ENCODE measurements at places on chromosomes 1 and 21. TPM values are rescaled to one million over a fixed set of nuclear protein-coding genes. Genes with fewer than 3 reads are reported as not detected.

The ADCY10 gene
- not detected for total RNA-seq

The TAGLN2 gene
- total RNA-seq: 483 TPM

The LGALS8 gene
- total RNA-seq: 160 TPM

The IGSF5 gene
- not detected for total RNA-seq

The DUSP10 gene
- 12.0 TPM for total RNA-seq

The AGT gene
- 1.7 TPM for total RNA-seq

The SLC45A1 gene
- 0.74 TPM for total RNA-seq

The RPE65 gene
- total RNA-seq: not detected

All from lung (tissue), 17 donors.